ENCODE measurements at places on chromosomes 2 and 18. TPM values are rescaled to one million over a fixed set of nuclear protein-coding genes. Genes with fewer than 3 reads are reported as not detected.

FAHD2A gene
- 11.2 TPM for total RNA-seq

CD207 gene
- total RNA-seq = 0.26 TPM

DNA sequence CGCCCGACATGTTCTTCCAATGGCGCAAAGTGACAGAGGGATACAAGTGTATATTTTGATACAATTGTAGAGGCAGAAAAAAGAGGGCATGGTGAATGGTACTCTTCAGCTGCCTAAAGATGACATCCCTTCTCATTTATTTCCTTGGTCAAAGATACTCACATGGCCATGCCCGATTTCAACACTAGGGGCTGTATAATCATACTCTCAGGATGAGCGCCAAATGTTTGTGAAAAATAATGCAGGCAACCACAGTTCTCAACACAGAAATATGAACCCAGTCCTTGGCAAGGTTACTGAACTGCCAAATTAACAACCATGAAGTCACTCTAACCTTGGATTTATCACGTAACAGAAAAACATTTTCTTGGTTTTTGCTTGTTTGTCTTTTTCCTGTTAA, 204.4 kb downstream of the CCDC102B start:
- no peak overlapping the region for H3K27ac ChIP-seq
- no peaks in the 10 kb centered on the region for H3K4me1 ChIP-seq
- H3K27me3 ChIP-seq = no peaks in the 10 kb centered on the region
- H3K4me3 ChIP-seq = no peak overlapping the region

ZC3H8 gene
- 8.6 TPM for total RNA-seq

- no peak for DNase-seq
- H3K27ac ChIP-seq = no peak overlapping the region
- peaks cover 57% of the 10 kb centered on the region for H3K4me1 ChIP-seq
- peaks cover 11% of the 10 kb centered on the region for H3K27me3 ChIP-seq
- no peaks in the 10 kb centered on the region for H3K36me3 ChIP-seq
These were observed 4.8 kb downstream of the OTX1 start for GRCh38 chr2:63055226-63056106.

DNA sequence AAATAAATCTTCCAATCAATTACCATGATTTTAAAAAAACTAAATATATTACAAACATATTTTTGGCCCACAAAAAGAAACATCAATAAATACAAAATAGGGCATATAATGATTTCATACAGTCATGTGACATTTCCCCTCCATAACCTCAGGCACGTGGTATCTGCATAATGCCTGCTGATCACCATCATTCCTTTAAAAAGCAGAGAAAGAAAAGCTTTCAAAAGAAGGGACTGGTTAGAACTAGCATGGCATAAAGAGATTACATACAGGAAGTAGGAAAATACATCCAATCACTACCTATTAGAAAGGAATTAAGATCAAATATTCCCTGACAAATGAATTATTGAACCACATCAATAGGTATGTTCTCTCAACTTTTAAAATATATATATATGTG, 83.5 kb downstream of the INO80D start:
- H3K4me1 ChIP-seq = no peaks in the 10 kb centered on the region
- no peaks in the 10 kb centered on the region for H3K27me3 ChIP-seq
- no peak overlapping the region for H3K27ac ChIP-seq
- H3K4me3 ChIP-seq = no peak overlapping the region
- DNase-seq = no peak
- peaks cover 52% of the 10 kb centered on the region for H3K36me3 ChIP-seq

- no peak for DNase-seq
- no peak overlapping the region for H3K27ac ChIP-seq
- no peaks in the 10 kb centered on the region for H3K27me3 ChIP-seq
These were observed 177.3 kb downstream of the NBAS start for GRCh38 chr2:15383695-15384350.

CD8B2 gene
- not detected for total RNA-seq

C18orf32 gene
- 39.6 TPM for total RNA-seq

DNA sequence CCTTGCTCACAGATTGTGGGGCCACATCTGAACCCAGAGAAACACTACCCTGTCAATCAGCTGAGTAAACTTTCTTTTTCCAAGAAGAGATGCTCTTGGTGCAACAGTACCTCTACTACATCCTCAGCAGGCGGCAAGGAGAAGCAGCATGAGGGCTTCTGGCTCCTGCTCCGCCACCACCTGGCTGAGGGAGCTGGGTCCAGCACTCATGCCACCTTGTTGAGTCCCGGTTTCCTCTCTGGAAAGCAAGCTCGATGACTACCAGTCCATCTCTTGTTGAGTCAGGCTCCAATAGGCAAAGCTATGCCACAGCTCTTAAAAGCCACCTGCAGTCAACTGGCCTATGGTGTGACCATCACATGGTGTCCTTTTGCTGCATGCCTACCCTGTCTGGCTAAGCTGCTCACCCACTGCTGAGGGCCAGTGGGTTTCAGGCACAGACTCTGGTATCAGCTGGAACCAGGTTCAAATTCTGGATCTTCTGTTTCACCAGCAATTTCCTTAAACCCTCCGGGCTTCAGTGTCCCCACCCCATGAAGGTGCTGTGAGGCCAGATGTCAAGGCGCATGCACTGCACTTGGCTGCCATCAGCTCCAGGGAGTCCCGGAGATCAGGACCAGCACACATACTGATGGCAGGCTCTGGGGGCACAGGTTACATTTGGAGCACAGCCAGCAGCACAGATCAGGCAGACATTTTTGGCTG, 42.5 kb upstream of the ACAA2 start:
- DNase-seq = no peak
- H3K27me3 ChIP-seq = no peaks in the 10 kb centered on the region
- no peak overlapping the region for H3K27ac ChIP-seq
